Stimulated activated CD8-positive, alpha-beta memory T cell treated with anti-CD3 and anti-CD28 coated beads, Interleukin-2, amount 100 ng/mL, for 1 hour (primary cell): ENCODE measurements at places on chromosomes 1 and 21.

DNA sequence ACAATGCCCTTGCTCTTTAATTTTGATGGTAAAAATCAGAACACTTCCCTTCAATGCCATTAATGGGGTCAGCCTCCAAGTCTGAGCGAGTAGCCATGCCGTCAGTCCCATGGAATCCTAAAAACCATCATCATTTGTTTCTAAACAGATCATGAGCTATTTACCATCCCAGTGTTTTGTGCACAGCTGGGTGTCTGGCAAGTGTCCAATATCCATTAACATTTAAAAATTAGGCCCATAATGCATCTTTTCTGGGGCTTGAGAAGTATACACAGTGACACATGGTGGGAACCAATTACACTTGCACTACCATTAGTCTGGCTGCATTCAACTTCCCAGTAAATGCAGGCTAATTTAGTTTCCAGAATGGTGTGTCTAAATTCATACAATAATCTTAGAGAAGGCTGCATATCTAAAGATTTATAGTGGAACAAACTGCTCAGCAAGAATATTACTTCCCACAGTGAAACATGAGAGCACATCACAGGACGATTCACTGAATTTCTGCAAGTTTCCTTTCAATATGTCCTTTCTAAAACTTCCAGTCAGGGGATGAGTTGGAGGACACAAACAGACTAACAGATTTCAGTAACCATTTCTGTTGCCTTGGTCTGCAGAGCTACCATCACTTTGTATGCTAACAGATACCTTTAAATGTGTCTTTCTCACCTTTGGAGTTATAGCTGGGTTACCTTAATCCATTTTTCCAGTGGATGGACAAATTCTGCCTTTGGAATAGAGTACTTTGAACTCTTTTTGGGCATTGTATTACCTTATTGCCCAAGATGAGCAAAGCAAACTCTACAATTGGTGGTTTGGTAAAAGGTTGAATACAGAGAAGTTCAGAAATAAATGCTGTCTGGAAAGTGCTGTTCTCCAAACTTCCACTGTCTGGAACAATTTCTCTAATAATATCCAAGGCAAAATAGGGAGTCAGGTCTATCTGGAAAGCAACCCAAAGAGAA lies 258.0 kb downstream of the PTBP2 start:
- DNase-seq = no peak

DNA sequence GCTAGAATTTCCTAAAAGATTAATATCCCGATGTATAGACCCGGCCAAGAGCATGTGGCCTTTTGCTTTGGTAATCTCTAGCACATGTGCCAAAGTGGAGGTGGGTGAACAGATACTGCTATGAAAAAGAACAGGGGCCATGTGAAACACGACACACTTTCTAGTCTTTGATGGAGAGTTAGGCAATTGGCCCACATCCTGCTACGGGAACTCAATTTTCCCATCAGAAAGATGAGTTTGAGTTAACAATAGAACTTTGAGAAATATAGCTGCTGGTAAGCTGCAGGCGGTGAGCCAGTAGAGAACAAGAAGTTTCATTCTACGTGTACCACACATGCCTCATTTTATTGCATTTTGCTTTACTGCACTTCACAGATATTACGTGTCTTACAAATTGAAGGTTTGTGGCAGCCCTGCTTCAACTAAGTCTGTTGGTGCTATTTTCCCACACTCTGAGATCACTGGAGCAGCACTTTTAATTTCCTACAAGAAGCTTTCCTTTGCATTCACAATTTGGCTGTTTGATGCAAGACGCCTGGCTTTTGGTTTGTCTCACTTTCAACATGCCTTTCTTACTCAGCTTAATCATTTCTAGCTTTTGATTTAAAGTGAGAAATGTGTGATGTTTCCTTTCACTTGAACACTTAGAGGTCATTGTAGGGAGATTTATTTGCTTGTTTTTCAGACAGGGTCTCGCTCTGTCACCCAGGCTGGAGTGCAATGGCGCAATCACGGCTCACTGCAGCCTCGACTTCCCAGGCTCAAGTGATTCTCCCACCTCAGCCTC lies 46.3 kb downstream of the HTR6 start:
- no peak for DNase-seq

GRCh38 chr1:165717918-165718515 lies 19.7 kb upstream of the ALDH9A1 start:
- DNase-seq = no peak

- DNase-seq = no peak
These were observed 154.2 kb upstream of the ZNHIT6 start for GRCh38 chr1:85862456-85862855.

- no peak for DNase-seq
These were observed at the start of gene KRTAP10-10 for GRCh38 chr21:44637018-44637850. Gene KRTAP10-10 (plus strand): TSS chr21:44637356. CDS start chr21:44637418, 62 bp downstream.

DNA sequence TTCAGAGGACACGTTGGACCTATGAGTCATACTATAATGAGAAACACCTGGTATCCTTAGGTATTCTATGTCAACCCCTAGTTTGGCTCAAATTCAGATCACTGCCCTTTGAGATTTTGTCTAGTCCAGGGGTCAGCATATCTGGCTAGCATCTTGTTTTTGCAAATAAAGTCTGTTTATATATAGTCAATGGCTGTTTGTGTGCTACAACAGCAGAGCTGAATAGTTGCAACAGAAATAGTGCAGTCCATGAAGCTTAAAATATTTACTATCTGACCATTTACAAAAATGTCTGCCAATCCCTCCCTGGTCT lies 48.5 kb upstream of the EDEM3 start:
- no peak for DNase-seq
